ENCODE measurements at places on chromosomes 2 and 18.

GRCh38 chr2:203645831-203646230 is 60.6 kb upstream of the CD28 start:
- no peak for DNase-seq

DNA sequence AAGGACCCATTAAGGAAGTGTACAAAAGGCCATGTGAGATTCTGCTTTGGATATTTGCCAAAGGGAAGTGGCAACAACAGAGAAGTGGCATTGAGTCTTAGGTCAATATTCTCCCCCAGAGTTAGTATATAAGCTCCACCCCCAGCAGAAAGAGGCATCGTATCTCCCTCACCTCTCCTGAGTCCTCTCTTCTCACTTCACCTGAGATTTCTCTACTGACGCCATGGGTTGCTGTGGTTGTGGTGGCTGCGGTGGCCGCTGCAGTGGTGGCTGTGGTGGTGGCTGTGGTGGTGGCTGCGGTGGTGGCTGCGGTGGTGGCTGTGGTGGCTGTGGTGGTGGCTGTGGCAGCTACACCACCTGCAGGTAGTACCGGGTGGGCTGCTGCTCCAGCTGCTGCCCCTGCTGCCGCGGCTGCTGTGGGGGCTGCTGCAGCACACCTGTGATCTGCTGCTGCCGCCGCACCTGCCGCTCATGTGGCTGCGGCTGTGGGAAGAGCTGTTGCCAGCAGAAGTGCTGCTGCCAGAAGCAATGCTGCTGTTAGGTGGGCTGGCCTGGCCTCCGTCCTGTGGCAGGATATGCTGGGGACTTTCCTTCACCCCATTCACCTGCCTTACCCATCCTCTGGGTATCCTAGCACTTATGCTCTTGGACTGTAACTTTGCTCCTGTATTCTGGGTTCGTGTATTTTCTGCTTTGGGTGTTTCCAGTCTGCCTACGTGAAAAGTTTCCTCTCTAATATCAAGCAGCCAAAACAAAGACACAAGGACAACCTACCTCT is 5.9 kb downstream of the SCYGR3 start:
- DNase-seq = no peak

GRCh38 chr2:148926981-148927401 is 52.0 kb downstream of the KIF5C start:
- DNase-seq = peak; percentile 8

- no peak for DNase-seq
Measured at GRCh38 chr2:187003038-187003554, 154.1 kb upstream of the ZSWIM2 start.

DNA sequence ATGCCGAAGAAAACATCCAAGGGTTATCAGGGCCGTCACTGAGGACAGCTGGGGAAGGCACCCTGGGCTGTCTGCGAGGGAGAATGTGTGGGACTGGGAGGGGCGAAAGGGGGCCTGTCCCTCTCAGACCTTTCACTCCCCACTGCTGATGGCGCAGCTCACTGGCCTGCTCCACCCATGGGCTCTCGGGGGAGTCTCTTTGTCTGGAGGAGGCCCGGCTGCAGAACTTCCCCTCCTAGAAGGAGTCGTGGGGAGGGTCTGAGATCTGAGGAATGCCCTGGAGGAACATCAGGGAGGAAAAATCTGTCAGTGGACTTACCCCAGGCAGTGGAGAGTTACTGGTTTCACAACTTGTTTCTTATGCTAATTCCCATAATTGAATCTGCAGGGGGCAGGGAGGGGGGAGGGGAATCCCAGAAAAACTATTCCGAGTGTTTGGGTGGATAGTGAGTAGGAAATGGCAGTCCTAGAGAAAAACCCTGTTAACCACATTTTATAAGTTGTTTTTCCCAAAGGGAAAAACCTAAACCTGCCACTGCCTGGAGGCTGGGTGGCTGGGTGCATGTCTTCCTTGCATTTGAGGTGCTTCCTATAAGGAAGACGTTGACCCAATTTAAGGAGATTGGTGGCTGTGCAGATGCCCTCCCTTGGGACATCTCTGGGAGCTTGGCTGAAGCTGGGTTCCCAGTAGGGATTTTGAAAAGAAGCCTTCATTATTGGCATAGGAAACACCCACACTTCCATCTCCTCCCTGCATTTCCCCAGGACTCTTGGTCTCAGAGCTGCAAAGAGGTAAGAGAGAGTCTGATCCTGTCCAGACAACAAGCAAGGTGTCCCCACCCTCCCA is 11.7 kb upstream of the SEMA4C start:
- DNase-seq = no peak
